ENCODE measurements at places on chromosomes 16 and 17.

DNA sequence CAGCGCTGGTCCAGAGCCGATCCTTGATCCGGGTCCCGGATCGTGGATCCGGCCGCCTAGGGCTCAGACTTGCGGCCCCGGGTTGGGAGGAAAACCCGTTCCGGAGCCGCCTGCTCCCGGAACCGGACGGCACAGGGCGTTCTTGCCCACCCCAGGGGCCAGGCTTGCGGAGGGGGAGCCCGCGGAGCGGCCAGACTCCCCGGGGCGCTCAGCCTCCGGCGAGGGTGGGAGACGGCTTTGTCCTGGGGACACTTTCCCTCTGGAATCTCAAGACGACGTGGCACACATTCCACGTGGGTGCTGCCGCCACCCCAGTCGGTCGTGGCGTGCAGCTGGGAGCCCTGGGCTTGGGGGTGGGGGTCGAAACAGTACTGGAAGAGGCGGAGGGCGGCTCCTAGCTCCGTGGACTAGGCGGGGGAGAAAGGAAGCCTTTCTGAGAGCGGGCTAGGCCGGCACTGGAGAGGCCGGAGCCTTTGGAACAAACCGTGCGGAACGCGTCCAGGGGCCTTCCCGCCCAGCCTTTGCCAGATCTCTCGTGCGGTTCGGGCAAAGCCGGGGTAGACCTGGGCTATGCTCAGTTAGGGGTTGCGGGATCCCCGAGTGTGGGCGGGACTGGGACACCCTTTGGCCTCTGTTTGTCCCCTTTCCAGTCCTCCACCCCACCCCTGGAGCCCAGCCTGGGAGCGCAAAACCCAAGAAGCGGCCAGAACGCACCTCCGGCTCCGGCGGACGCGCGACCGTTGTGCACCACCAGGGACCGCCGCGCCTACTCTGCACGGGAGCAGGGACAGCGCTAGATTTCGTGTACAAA, 26.5 kb downstream of the SREBF1 start:
- peak; percentile 22 for DNase-seq

GRCh38 chr17:69874175-69874670, 200.8 kb upstream of the KCNJ16 start:
- DNase-seq: peak; percentile 95

GRCh38 chr16:50153596-50154419, 702 bp downstream of the TENT4B start:
- peak; percentile 56 for DNase-seq

GRCh38 chr17:9020096-9020823, 1.1 kb upstream of the NTN1 start:
- no peak for DNase-seq

GRCh38 chr17:14033166-14033565, 36.1 kb upstream of the COX10 start:
- DNase-seq: no peak

DNA sequence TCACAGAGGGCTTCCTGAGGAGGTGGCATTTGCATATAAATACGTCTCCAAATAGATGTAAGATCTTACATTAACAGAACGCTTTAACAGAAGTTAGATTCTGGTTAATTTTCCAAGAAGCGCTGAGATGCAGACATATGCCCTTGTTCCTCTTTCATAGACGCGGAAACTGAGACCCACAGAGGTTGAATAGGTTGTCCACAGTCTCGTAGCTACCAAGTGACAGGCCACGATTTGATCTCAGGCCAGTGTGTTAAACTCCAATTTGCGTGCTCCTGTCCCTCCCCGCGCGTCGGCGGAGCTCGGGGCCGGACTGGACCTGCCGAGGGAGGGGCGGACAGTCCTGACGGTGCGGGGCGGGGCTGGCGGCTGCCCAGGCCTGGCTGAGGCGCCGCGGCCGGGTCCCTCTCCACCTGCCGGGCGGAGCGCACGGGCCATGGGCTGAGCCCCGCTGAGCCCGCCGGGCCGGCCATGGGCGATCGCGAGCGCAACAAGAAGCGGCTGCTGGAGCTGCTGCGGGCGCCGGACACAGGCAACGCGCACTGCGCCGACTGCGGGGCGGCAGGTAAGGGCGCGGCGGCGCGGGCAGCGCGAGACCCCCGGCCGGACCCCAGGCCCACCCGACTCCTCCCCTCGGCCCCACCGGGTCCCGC, at the start of gene ADAP2:
Gene ADAP2 (plus strand): TSS at position 402 of the 653 bp plus-strand sequence. CDS start 70 bp downstream, at position 472.
- DNase-seq: peak; percentile 10

DNA sequence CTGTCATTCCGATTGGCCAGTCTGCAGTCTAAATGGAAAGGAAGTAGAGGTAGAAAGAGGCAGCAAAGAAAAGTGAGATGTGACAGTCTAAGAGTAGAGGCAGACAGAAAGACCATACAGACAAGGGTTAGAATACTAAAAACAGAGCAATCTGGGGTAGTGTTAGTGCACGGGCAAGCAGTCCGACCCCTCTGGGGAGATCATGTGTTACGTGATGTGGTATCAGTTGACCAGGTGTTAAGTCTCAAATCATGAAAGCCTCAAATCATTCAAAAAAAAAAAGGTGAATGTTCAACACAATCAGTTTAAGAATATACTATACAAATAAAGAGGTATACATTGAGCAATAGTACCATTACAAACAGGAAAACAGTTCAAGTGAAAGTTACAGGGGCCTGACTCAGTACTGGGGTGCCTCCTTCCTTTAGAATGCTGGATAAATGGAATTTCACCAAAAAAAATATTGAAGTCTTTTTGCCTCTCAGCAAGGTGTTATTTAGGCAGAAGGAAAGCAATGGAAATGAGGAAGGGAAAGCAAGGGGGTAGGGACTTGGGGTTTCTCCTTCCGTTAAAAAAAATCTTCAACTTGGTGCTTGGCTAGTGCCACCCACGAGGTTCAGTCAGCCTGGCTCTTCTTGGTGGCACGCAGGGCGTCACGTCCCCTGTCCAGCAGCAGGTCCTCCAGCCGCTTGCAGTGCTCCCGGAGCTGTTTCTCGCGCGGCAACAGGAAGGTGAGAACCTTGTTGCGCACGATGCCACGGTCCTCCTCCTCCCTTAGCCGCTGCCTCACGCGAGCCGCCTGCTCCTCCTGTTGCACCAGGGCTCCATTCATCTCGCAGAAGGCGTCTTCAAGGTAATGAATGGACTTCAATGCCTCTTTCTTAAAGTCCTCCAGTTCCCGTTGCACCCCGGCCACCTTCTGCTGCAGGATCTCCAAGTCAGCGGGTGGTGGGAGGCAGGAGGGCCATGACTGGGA, 616 bp downstream of the CCDC182 start:
- DNase-seq: no peak

DNA sequence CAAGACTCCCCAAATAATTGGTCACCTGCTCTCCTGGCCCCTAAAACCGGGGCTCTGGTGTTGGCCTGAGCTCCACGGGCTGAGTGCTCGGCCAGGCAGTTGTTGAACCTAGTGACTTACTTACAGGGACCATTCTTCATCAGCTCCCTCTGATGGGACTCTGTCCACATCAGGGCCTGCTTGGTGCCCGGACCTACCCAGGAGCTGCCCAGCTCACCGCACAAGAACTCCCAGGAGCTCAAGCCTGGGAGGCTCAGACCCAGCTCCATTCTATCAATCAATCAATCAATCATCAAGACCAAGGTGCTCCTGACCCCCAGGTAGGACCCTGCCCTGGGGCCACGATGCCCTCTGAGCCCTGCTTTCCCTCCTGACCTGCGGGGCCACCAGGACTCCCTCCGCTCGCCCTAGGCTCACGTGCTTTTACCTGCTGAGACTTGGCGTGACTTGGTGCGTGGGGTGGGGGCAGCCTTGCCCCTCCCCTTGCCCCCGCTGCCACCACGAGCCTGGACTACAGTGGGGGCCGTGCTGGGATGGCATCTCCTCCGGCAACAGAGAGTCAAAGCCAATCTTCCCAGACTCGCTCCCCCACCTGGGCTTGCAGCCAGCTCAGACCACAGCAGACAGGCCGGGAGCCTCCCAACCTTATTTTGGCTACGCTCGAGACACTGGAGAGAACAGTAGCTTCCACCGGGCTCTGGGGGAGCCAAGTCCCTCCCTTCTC, 15.7 kb downstream of the IL34 start:
- no peak for DNase-seq

GRCh38 chr16:621526-622105, 9.2 kb upstream of the WFIKKN1 start:
- DNase-seq: no peak

DNA sequence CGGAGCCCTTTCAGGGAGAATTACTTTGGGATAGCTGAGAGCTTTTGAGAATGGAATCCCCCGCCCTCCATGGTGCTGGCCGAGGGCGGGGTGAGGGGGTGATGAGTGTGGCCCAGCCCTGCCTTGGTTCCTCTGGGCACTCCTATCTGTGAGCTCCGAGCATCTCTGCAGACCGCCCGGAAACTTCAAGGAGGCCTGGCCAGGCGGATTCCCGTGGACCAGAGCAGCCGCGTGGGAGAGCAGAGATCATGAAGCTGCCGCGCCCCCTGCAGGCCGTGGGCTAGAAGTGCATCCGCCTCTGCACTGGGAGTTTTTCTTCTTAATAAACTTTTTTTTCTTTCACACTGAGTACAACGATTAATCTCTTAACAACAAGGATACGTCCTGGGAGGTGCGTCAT, 392.9 kb upstream of the EEF2KMT start:
- DNase-seq: peak; percentile 2

GRCh38 chr17:81553616-81554181, 1.5 kb upstream of the FAAP100 start:
- DNase-seq: peak; percentile 100

- no peak for DNase-seq
Observed at GRCh38 chr17:9016941-9017552, 4.3 kb upstream of the NTN1 start.

- DNase-seq: no peak
Observed at GRCh38 chr17:77729587-77729986, 228.9 kb upstream of the TNRC6C start.

DNA sequence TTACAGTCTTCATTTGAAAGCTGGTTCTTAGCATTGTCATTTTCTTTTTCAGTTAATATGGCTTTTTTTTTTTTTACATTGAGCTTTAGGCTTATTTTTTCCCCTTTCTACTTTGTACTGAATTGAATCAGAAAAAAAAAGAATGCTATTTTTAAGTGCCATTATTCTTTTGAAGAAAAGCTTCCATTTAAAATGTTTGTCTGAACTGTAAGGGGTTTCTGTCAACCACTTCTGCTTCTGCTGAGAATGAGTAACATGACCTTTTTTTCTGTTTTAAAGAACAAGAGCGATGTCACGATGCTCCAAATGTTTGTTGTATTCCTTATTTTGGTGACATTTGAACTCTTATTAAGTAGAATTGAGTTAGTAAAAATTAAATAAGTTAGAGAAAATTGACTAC, 50.0 kb downstream of the MRTFB start:
- DNase-seq: no peak

DNA sequence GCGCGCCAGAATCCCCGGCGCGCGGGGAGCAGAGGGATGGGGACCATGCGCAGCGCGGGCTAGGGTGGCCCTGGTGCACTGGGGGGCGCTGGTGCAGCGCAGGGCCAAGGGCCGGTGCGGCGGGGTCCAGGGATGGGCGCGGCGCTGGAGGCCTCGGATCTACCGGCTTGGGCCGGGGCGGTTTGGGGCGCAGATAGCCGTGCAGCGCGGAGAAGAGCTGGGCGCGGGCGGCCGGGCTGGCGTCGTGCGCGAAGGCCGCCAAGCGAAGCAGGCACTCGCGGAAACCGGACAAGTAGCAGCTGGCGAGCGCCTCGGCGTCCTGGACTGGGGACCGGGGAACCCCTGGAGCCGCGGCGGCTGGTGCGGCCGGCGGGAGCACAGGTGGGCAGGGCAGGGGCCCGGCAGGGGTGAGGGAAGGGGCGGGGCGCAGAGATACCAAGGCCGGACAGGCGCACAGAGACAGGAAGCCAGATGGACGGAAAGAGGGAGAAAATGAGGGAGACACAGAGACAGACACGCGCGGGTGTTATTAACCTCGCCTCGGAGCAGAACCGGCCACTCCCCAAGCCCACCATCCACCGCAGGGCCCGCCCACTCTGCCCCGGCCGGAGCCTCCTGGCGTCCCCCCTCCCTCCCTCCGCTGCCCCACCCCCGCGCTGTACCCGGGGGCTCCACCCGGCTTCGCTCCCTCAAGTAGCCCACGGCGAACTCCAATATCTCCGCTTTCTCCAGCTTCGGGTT, 2.1 kb downstream of the HES7 start:
- peak; percentile 86 for DNase-seq

DNA sequence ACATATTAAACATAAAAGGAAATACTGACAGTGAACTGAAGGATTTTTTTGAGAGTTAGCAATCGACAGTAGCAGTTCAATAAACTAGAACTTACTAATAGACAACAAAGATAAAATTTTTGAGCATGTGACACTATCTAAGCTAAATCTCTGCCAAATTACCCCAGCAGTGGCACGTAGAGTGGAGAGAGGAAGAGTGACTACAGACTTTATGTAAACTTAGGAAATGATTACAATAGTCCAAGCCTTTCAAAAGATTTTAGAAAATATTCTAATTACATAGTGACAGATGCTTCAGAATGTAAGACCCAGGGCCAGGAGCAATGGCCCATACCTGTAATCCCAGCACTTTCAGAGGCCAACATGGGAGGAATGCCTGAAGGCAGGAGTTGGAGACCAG, 52.4 kb downstream of the CFDP1 start:
- peak; percentile 81 for DNase-seq

GRCh38 chr17:5929721-5930120, 140.5 kb upstream of the WSCD1 start:
- no peak for DNase-seq

- DNase-seq: no peak
Observed at GRCh38 chr16:10831894-10832886, 13.6 kb upstream of the TVP23A start.

DNA sequence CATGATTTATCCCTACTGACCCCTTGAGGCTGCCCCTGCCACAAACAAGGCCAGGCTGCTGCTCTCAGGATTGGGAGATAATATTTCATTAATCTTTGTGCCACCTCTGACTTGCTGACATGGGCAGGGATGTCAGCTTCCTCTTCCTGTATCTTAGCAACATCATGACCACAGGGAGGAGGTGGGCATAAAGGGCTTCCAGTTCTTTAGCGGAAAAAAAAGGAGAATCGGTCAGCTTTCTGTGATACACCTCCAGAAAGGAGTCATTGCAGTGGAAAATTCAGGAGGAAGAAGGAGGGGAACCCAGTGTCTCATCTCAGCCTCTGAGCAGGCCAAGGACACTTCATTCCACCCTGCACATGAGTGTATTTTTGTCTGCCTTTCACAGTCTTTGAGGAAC, 206.8 kb upstream of the SDK2 start:
- DNase-seq: no peak

DNA sequence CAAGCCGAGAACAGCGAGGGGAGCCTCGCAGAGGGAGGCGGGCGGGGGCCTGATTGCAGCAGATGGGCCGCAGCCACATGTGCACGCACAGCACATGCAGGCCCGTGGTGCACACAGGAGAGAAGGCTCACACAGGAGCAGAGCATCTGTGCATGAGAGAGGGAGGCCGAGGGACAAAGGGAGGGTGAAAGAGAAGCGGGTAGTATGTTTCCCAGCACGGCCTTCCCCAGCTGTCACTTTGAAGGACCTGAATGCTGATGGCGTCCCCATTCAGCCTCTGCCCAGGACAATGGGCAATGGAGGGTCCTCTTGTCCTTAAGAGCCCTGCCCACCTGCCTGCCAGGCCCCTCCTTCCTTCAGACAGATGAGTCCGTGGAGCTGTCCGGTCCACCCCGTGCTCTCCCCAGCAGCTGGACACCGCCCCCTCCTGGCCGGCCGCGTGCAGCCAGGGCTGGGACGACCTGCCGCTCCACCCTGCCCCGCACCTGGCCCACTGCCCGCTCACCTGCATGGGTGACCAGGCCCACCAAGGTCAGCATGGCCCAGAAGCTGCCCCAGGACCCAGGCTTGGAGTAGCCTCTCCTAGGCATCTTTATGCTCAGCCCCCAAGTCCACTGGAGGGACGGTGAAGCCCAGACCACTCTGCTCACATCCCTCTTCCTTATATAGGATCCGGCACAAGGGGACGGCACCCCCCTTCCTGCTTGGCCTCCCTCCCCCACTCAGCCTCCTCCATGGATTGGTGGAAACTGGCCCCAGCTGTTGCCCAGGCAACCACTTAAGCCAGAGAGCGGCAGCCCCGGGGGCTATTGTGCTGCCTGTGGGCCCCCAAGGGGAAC, at the start of gene BTBD17:
Gene BTBD17 (minus strand): TSS at position 639 of the 839 bp plus-strand sequence. CDS start 49 bp downstream, at position 590.
- DNase-seq: peak; percentile 24
